ENCODE measurements at places on chromosomes 7 and 10.

GRCh38 chr7:157097056-157097329 lies 41.7 kb upstream of the UBE3C start:
- no peak for DNase-seq

DNA sequence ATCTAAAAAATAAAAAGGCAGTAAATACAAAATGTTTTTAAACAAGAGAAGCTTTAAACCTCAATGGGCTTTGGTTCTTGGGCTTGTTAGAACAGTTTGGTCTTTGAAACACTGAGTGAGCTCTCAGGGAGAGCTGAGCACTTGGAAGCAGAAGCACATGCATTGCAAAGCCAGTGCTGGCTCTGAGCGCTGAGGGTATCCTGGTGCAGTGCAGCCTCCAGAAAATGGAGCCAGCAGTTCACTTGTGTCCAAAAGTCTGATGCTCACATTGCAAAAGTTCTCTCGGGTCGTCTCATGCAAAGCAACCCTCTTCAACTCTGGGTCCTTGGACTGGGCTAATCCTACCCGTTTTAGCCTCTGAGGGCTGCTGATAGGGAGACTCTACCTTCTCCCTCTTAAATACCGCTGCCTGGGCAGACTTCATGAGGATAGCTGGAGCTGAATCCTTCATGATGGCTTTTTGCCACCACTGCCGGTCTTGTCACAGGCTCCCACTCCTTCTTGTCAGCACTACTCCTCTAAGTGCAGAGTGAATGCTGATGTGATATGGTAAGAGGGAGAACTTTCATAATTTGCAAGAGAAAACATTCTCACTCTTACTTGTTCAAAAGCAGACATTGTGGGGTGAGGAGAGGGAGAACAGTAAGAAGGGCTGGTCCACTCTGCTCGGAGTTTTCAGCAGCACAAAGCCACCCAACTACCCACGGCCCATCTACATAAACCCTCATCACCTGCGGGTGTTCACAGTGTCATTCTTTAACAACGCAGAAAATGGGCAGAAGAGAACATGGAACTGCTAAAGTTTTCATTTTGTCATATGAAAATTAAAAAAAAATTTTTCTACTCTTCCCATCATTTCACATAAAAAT lies 42.2 kb upstream of the BMPER start:
- no peak for DNase-seq

DNA sequence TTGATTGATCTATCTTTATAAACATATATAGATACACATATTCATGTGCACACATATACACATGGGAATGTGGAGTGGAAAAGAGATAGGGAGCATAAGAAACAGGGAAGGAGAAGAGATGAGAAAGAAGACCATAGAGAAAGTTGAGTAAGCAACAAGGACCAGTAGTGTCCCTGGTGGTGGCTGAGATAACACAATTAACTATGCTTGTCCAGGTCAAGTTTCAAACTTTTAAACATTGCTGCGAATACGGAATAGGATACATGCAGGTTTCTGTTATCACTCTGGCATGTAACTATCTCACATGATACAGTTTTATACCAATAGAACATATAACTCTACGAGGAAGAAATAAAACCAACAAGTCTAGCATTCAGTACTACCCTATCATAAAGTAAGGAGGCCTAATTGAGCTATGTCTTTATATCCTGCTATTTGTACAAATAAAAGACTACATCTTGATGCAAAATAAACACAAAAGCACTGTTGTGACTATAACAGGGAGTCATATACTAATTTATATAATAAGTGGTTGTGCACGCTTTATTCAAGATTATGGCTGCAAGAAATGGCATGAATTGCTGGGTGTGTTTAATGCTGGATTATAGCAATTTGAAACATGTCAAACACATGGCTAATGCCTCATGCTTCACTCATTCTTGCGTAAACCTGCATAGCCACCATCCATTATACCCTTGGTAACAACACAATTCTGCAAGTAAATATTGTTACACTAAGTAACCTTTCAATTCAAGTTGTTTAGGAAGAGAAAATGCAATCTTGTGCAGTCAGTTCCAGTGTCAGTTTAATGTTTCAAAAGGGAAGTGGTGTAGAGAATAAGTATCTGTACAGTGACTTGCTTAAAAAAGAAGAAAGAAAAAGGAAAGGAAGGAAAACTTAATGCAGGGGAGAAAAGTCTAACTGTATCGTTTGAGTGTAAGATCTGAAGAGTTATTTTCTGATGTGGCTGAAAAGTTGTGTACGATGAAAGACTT lies 8.2 kb downstream of the FOXP2 start:
- no peak for DNase-seq

DNA sequence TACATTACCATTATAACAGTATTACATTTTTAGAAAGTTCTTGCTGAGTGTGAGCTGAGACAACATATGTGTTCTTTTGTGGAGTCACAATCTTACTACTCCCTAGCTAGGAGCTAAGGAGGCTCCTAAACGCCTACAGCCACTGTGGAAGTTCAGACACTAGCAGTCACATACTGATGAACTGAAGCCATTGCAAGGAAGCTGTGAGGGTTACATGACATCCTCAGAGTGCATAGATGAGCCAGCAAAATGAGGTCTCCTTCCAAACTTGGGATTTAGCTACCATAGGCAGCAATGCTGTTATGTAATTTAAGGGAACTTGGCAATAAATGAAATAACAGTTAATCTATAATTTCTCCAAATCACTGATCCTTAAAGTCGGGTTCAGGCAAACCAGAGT lies 10.8 kb upstream of the ST7 start:
- no peak for DNase-seq

DNA sequence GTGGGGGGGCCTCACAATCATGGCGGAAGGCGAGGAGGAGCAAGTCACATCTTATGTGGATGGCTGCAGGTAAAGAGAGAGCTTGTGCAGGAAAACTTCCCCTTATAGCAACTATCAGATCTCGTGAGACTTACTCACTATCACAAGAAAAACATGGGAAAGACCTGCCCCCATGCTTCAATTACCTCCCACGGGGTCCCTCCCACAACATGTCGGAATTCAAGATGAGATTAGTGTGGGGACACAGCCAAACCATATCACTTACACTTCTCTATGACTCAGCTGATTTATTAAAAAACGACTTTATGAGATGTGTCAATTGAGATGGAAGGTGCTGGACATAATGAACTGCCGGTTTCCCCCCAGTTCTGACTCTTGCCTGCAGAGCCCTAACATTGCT lies 23.8 kb upstream of the CHN2 start:
- DNase-seq: no peak

- no peak for DNase-seq
Observed at GRCh38 chr10:57807906-57808305, 459.8 kb downstream of the IPMK start.

DNA sequence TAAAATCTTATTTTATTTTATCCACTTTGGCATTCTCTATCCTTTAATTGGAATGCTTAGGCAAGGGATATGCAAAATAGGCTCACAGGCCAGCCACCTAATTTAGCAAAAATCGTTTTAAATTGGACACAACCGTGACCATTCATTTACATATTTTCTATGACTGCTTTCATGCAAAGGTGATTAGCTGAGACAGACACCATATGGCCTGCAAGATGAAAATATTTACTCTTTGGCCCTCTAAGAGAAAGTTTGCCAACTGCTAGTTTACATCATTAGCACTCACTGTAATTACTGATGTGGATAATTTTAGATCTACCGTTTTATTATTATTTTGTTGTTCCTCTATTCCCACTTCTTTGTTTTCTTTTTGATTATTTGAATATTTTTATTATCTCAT lies 375.5 kb upstream of the LRRTM3 start:
- no peak for DNase-seq

Data from activated CD4-positive, alpha-beta T cell treated with anti-CD3 and anti-CD28 coated beads, Interleukin-2, amount 50 U/mL, for 4 hours (primary cell).